ENCODE measurements at places on chromosomes 7 and 10. TPM values are rescaled to one million over a fixed set of nuclear protein-coding genes. Genes with fewer than 3 reads are reported as not detected.

The PPP1R3C gene
- 30.0 TPM for total RNA-seq

The HOXA11 gene
- not detected for total RNA-seq

The UBTD1 gene
- total RNA-seq, result 9.0 TPM

The PALD1 gene
- total RNA-seq, result 1.4 TPM

The KCNH2 gene
- 9.4 TPM for total RNA-seq

The VDAC2 gene
- total RNA-seq, result 142 TPM

The PLXDC2 gene
- total RNA-seq, result 38.5 TPM

DNA sequence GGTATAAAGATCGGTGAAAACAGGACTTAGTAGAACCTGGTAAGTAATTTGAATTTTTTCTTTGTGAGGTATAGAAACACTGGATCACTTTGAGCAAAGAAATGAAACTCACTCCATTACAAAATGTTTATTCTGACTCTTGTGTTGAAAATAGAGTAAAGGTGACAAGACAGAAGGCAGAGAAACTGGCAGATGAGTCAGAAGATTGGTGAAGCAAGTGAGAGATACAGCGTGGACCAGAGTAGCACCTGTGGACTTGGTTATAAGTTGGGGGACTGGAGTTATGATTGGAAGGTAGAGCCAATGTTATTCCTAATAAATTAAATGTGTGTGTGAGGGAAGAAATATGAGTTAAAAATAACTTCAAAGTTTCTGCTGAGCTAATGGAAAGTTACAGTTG is 620.9 kb downstream of the ZWINT start:
- DNase-seq, result no peak
- no peak overlapping the region for H3K27ac ChIP-seq
- H3K4me3 ChIP-seq, result no peak overlapping the region
- no peaks in the 10 kb centered on the region for H3K27me3 ChIP-seq

- DNase-seq, result no peak
- H3K4me3 ChIP-seq, result no peak overlapping the region
- H3K4me1 ChIP-seq, result peaks cover 34% of the 10 kb centered on the region
- H3K27me3 ChIP-seq, result no peaks in the 10 kb centered on the region
Measured at GRCh38 chr10:110042181-110042580, 34.4 kb downstream of the ADD3 start.

GRCh38 chr7:148735967-148736366 is 37.3 kb downstream of the CUL1 start:
- no peaks in the 10 kb centered on the region for H3K27me3 ChIP-seq
- no peak for DNase-seq
- H3K36me3 ChIP-seq, result peaks cover 31% of the 10 kb centered on the region
- peaks cover 2% of the 10 kb centered on the region for H3K4me1 ChIP-seq
- H3K4me3 ChIP-seq, result no peak overlapping the region
- no peak overlapping the region for H3K27ac ChIP-seq

GRCh38 chr7:96530786-96531185 is 178.9 kb downstream of the SEM1 start:
- H3K27ac ChIP-seq, result no peak overlapping the region
- no peak overlapping the region for H3K4me3 ChIP-seq
- H3K36me3 ChIP-seq, result no peaks in the 10 kb centered on the region
- H3K4me1 ChIP-seq, result no peaks in the 10 kb centered on the region

DNA sequence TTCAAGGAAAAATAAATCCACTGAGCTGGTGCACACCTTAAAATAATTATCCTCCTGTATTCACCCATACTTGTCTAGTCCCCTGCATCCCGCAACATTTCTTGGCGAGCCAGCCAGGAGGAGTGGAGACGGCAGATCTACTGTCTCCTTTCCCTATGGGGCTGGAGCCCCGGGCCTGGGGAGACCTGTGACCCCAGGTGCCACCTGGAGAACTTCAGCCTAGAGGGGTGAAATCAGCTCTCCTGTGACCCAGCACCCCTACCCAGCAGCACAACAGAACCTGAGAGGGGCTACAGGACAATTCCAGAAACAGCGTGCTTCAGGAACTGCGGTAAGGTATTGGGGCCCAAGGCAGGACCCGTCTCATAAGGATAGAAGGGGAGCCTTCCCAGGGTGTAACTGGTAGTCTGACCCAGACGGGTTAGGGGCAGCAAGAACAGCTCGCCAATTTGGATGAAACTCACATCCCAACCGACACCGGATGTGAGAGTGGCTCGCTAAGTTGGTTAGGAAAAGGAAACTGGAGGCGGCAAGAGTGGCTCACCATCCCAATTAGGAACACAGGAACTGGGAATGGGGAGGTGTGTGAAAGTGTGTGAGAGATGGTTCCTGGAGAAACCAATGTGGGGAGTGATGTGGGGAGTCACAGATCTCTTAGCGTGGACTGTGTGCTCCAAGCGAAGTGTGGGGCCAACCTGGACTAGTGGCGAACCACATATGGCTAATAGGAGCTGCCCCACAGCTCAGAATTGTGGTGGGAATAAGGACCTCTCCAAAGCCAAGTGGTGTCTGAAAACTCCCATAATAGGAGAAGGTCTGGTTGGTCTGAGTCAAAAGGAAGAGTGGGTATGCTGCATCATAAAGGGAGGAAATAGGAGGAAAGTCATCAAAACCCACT is 15.1 kb upstream of the DENND2A start:
- H3K4me3 ChIP-seq, result no peak overlapping the region
- peaks cover 8% of the 10 kb centered on the region for H3K4me1 ChIP-seq
- H3K36me3 ChIP-seq, result no peaks in the 10 kb centered on the region
- no peak overlapping the region for H3K27ac ChIP-seq

DNA sequence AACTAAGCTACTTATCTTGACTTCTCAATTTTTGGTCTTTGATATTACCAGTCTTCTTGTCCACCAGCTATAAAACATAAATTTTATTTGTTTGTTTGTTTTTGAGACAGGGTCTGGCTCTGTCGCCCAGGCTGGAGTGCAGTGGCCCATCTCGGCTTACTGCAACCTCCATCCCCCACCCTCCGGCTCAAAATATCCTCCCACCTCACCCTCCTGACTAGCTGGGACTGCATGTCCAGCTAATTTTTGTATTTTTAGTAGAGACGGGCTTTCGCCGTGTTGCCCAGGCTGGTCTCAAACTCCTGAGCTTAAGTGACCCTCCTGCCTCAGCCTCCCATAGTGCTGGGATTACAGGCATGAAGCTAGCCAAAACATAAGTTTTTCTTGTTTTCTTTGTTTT is 7.5 kb downstream of the MARCHF5 start:
- H3K27me3 ChIP-seq, result no peaks in the 10 kb centered on the region
- H3K36me3 ChIP-seq, result peaks cover 9% of the 10 kb centered on the region
- DNase-seq, result no peak
- H3K4me1 ChIP-seq, result peaks cover 15% of the 10 kb centered on the region

GRCh38 chr7:157579425-157579824 is 242.6 kb downstream of the DNAJB6 start:
- no peaks in the 10 kb centered on the region for H3K4me1 ChIP-seq
- H3K27ac ChIP-seq, result no peak overlapping the region
- no peak overlapping the region for H3K4me3 ChIP-seq
- no peaks in the 10 kb centered on the region for H3K36me3 ChIP-seq
- H3K27me3 ChIP-seq, result peaks cover 21% of the 10 kb centered on the region
- no peak for DNase-seq

- H3K27me3 ChIP-seq, result peaks cover 45% of the 10 kb centered on the region
- no peak overlapping the region for H3K27ac ChIP-seq
- H3K36me3 ChIP-seq, result peaks cover 1% of the 10 kb centered on the region
- peaks cover under 1% of the 10 kb centered on the region for H3K4me1 ChIP-seq
Measured at GRCh38 chr10:117647306-117647705, 104.8 kb downstream of the EMX2 start.

DNA sequence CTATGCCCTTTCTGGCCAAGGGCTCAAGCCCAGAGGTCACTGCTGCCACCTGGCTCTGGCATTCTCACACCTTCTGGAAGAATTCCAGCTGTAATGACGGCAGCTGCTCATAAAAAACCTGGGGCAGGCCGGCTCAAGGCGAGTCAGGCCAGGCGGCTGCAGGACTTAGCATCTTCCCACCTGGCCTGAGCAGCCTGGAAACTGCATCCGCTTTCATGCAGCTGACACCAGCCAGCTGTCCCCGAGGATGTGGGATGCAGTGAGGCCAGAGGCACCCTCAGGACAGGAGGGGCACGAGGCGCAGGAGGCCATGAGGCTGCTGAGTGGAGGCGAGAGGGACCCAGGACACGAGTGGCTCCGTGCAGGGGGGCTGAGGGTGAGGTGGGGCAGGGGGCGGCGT is 47.5 kb upstream of the ADGRA1 start:
- H3K36me3 ChIP-seq, result no peaks in the 10 kb centered on the region
- no peaks in the 10 kb centered on the region for H3K4me1 ChIP-seq
- H3K27me3 ChIP-seq, result peaks cover 13% of the 10 kb centered on the region

GRCh38 chr7:106767498-106768323 is 97.4 kb upstream of the PIK3CG start:
- no peak overlapping the region for H3K27ac ChIP-seq
- DNase-seq, result no peak
- no peaks in the 10 kb centered on the region for H3K4me1 ChIP-seq
- no peak overlapping the region for H3K4me3 ChIP-seq
- H3K27me3 ChIP-seq, result peaks cover 6% of the 10 kb centered on the region
- H3K36me3 ChIP-seq, result no peaks in the 10 kb centered on the region

DNA sequence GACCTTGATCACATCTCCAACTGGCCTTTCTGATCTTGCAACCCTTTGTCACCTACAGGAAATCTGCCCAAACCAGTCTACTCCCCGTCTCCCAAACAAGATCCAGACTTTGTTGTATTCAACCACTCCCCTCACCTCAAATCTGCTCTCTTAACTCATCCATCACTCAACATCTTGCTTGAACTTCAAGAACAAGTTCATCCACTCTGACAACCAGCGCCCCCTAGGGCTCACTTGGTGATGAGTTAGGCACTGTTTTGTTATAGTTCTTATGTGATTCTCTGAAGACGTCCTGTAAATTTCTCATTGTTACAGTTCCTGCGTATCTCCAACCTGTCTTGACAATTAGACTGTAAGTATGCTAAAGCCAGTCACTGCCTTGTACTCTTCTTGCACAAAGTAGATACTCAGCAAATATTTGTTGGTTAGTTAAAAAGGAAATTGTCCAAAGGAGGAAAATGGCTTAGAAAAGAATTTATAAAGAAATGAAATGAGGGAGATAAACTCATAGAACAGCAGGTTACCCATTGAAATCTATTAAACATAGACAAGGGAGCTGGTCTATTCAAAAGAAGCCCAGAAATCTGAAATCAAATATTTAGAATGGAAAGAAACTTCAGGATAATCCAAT is 5.3 kb downstream of the FRMD4A start:
- DNase-seq, result peak; percentile 18
- no peak overlapping the region for H3K4me3 ChIP-seq
- H3K36me3 ChIP-seq, result no peaks in the 10 kb centered on the region
- no peak overlapping the region for H3K27ac ChIP-seq
- H3K27me3 ChIP-seq, result peaks cover 21% of the 10 kb centered on the region

DNA sequence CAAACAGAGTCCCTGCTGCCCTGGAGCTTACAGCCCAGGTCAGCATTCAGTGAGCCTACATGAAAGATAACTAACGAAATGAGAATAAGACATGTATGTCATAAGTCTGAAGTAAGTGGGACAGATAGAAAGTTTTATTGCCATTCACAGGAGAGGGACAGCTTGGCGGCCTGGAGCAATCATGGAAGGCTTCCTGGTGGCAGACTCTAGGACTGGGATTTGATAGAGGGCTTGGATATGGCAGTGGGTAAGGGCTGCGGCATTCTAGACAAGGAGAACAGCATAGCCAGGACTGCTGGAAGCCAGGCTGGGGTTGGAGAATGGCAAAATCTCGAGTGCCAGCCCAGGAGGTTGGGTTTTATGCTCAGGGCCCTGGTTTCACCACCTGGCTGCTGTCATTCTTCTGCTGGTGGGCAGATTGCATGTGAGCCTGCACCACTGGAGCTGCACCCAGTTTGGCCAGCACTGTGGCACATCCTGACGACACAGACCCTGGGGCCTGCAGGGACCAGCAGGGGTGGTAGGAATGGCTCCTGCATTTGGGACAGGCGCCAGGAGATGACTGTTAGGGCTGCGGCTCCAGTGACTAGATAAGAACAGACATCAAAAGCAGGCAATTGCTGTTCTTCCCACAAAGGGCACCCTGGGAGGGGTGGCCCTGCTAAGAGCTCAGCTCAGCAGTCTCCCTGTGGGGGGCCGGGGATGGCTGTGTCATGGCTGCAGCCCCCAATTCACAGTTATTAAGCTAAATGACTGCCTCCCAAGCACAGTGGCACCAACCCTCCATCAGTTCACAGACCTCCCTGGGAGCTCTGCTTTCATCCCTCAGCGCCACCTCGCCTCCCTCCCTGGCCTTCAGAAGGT is 161.1 kb downstream of the RPS24 start:
- H3K36me3 ChIP-seq, result no peaks in the 10 kb centered on the region
- no peak overlapping the region for H3K27ac ChIP-seq
- H3K4me1 ChIP-seq, result peaks cover 8% of the 10 kb centered on the region
- DNase-seq, result no peak

GRCh38 chr7:66815951-66816350 is 75.4 kb downstream of the RABGEF1 start:
- no peak overlapping the region for H3K27ac ChIP-seq
- peaks cover 1% of the 10 kb centered on the region for H3K4me1 ChIP-seq
- no peak overlapping the region for H3K4me3 ChIP-seq
- DNase-seq, result no peak
- peaks cover 3% of the 10 kb centered on the region for H3K36me3 ChIP-seq
- no peaks in the 10 kb centered on the region for H3K27me3 ChIP-seq

GRCh38 chr7:146054909-146055308 is 61.7 kb upstream of the CNTNAP2 start:
- no peaks in the 10 kb centered on the region for H3K4me1 ChIP-seq
- no peak overlapping the region for H3K27ac ChIP-seq
- H3K27me3 ChIP-seq, result no peaks in the 10 kb centered on the region
- no peak for DNase-seq
- no peak overlapping the region for H3K4me3 ChIP-seq

- DNase-seq, result no peak
- H3K36me3 ChIP-seq, result no peaks in the 10 kb centered on the region
- no peaks in the 10 kb centered on the region for H3K4me1 ChIP-seq
- no peaks in the 10 kb centered on the region for H3K27me3 ChIP-seq
Measured at GRCh38 chr10:43980715-43981114, 332.0 kb upstream of the ZNF32 start.

GRCh38 chr10:94281654-94282053 is 81.1 kb downstream of the NOC3L start:
- no peak overlapping the region for H3K27ac ChIP-seq
- H3K4me3 ChIP-seq, result no peak overlapping the region
- H3K4me1 ChIP-seq, result no peaks in the 10 kb centered on the region

DNA sequence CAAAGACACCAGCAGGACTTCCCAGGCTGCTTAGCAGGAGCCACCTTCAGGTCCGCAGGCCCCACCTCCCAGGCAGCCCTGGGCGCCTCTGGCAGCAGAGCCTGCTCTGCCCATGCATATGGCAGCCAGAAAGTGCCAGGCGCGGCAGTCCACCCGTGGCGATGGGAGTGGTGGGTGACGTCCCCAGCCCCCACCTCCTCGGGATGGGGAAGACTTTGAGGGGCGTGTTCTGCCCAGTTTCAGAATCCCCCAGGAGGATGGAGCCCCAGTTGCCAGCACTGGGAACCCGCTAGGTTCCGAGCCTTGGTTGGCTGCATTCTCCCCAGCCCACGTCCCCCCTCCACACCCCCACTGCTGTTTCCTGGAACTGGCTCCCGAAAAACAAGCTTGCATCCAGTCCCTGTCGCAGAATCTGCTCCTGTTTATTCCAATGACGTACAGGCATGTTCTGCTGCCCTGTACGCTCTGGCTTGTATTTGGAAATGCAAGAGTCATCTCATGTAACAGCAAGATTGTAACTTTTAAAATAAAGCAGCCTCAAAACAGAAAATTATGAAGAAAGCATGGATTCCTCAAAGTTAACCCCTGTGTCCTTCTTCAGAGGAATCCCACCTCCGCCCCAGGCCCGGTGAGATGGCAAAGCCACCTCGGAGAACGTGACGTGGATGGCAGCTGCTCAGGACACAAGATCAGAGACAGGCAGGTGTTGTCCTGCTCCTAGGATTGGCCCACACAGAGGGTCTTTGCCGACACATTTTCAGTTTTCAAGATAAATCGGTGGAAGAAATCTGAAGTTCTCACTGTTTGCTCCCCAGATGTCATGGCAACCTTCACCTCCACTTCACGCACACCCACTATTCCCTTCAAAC is 87.8 kb upstream of the PPP2R2D start:
- H3K4me3 ChIP-seq, result no peak overlapping the region
- DNase-seq, result peak; percentile 5
- H3K27me3 ChIP-seq, result peaks cover 39% of the 10 kb centered on the region
- H3K4me1 ChIP-seq, result peaks cover 3% of the 10 kb centered on the region

All from progenitor cell of endocrine pancreas (in vitro differentiated cells).